Hepatocyte (in vitro differentiated cells): ENCODE measurements at places on chromosomes 2 and 18. TPM values are rescaled to one million over a fixed set of nuclear protein-coding genes. Genes with fewer than 3 reads are reported as not detected.
A peak's percentile ranks its signal among the peaks of the same experiment; 100 is the strongest.

GRCh38 chr2:85911814-85912692 lies 23.3 kb upstream of the ST3GAL5 start:
- DNase-seq: peak; percentile 64

CTAGE1 gene
- 0.12 and 0.47 TPM in 2 replicates for total RNA-seq

- DNase-seq: no peak
These were observed 79.0 kb downstream of the CIB4 start for GRCh38 chr2:26561918-26562810.

INHBB gene
- total RNA-seq: 4.4 and 6.6 TPM in 2 replicates

NAT8 gene
- total RNA-seq: 3.8 and 4.8 TPM in 2 replicates

SERPINB3 gene
- 0.17 TPM in 1 of 2 replicates, not detected in the other for total RNA-seq

DNA sequence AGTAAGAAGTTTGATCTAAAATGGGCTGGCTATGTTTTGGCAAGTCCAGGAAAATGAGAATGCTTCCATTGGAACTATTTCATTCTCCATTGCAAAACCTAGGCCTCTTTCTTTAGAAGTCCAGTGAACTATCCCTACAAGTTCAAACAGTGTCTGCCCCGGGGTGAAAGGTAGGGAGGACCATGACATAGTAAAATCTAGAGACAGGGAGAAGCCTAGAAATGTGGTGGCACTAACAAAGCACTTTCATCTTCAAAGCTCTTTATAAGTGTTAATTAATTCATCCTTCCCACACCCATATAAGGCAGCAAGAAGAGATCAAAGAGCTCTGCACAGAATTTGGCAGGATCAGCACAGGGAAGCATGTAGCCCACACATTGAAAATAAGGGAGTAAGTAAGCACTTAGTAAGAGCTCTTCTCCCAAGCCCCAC lies 214.5 kb downstream of the IRS1 start:
- no peak for DNase-seq

DNA sequence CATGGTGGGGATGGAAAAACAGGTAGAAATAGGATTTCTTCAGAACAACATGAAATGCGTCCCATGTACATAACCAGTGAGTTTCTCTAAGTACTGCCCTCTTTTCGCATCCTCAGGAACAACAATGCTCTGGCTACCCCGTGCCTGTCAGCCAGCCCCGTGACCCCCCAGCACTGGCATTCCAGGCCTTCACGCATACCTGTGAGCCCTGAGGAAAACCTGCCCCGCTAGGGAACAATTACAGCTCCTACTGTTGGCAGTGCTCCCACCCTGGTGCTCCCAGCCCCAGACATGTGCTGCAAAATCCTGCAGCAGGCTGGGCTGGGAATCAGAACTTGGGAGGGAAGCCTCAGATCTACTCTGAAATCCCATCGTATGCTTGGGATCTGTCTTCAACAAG lies 9.1 kb downstream of the SMAD7 start:
- no peak for DNase-seq

DNA sequence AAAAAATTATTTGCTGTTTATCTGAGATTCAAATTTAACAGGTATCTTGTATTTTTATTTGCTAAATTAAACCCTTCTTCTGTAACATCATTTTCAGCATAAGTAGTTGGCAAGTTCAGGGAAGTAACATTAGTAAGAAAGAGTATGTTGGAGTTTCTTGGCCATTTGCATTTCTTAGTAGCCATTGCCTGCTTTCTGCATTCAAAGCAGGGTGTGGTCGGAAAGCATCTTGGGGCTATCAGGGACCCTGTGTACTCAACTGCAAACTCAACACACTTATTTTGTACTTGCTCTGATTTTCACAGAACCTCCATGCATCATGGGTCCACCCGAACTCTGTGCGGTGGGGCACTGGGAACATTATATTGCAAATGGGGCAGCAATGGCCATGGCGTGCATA lies 30.4 kb upstream of the REV1 start:
- no peak for DNase-seq

- peak; percentile 2 for DNase-seq
These were observed 16.0 kb downstream of the RAMP1 start for GRCh38 chr2:237875256-237876060.

ANKRD30BL gene
- total RNA-seq: not detected in 2 replicates

GRCh38 chr18:9446839-9447238 lies 28.5 kb upstream of the RALBP1 start:
- DNase-seq: no peak

TMEFF2 gene
- 0.43 and 0.68 TPM in 2 replicates for total RNA-seq

DNA sequence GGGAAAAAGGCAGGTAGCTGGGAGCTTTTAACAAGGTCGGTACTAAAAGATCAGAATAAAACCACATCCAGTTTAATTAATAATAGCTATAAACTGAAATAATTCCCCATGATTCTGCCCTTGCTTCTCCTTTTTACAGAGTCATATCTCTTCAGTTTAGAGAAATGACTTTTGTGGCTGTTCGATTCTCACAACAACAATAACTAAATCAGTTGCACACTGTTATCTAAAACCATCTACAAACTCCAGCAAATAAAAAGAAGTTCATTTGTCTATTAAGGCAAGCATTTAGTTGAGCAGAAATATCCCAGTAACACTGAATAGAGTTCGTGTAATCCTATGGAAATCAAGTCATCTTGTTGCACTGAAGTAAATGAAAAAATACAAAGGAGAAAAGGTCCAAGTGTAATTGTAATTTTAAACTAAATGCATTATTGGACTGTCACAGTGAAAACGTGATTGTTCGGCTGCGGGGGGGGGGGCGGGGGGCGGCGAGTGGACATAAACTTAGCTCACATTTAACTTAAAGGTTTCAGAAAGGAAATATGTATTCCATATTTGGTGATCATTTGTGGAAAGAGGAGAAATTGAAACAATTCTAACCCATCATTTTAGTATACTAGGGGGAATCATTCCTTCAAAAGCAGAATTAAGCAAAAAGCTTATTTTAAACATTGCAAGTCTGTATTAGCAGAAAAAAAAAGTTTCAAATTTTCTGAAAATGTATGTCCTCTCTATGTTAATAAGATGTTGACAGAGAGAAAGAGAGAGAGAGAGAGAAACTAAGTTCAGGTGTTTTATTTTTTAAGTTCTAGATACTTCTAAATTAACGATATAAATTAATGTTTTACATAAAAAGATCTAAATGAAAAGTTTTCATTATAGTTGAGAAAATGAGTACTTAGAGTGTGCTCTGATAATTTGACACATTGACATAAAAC lies 144.5 kb downstream of the MEIS1 start:
- DNase-seq: no peak

STARD6 gene
- total RNA-seq: not detected in 2 replicates

NEUROD1 gene
- total RNA-seq: 0.60 and 1.3 TPM in 2 replicates

GRCh38 chr18:6521803-6522418 lies 107.2 kb upstream of the L3MBTL4 start:
- peak; percentile 69 for DNase-seq

- DNase-seq: no peak
These were observed 263.8 kb downstream of the TCF4 start for GRCh38 chr18:55324166-55324565.
